Fibroblast of skin of back (primary cell): ENCODE measurements at places on chromosomes 3 and 15.

DNA sequence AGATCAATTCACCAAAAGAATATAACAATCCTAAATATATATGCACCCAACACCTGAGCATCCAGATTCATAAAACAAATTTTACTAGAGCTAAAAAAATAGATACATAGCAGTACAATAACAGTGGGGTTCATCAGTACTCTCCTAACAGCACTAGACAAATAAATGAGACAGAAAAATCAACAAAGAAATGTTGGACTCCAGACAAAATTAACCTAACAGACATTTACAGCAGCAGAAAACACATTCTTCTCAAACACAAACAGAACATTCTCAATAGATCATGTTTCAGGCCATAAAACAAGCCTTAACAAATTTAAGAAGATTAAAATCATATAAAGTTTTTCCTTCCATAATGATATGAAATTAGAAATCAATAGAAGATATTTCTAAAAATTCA is 124.8 kb upstream of the NECTIN3 start:
- peak; percentile 45 for DNase-seq

DNA sequence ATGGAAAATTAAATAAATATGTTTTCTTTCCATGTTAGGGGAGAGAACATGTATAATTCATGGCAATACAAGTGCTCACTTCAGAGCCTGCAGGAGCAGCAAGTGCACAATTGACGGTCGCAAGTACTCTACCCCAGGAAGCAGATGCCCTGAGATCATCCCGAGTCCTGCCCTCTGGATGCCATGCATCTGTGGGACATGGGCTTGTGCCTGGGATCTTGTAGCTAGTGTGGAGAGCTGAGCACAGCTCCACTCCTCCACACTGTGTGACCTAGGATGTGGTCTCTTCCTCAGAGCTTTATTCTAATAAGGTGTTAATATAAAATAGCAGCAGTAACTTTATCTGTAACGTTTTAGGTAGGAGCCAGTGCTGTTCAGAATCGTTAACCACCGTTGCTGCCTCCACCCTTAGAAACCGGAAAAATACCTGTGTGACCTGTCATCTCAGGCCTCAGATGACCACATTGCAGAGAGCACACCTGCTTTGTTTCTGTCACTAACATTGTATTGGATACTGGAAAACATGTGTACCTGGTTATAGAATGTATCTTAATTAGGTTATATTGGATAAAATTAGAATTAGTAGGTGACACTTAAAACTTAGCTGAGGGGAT is 105.0 kb upstream of the GOLGA6L6 start:
- no peak for DNase-seq

- no peak for DNase-seq
These were observed 362.2 kb downstream of the RBMS3 start for GRCh38 chr3:29643034-29643425.

- no peak for DNase-seq
These were observed 551.3 kb downstream of the NSUN3 start for GRCh38 chr3:94614192-94614591.

DNA sequence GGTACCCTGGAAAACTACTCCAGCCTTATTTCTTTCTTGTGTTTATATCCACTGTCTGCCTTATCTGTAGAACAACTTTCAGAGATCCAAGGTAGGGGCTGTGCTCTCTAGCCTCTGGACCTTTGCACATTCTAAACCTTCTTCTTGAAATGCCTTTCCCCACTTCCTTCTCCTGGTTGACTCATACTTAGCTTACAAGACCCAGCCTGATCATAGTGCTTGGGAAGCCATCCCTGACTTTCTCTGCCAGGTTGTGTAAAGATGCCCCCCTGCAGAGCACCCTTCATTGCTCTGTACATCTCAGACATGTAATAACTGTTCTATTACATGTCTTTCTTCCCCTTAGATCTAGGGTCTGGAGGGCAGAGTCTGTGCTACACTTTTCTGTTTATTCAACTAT is 50.1 kb downstream of the PPM1L start:
- DNase-seq, result no peak

GRCh38 chr3:32960404-32961170 is 9.1 kb downstream of the CCR4 start:
- DNase-seq, result no peak

DNA sequence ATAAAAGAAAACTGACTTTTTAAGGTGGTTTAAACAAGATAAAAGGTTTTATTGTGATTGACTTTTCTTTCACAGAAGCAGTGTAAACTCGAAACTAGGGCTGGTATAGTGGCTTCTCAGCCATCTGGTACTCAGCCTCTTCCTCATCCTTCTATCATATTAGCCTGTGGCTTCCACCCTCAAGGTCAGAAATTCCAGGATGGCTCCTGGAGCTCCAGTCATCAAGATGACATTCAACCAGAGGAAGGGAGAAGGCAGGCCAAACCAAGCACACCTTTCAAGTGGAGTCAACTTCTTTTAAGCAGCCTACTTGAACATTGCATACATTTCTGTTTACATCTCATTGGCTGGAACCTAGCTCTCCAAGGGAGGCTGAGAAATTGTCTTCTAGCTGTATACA is 1.3 kb upstream of the MESD start:
- DNase-seq, result no peak

DNA sequence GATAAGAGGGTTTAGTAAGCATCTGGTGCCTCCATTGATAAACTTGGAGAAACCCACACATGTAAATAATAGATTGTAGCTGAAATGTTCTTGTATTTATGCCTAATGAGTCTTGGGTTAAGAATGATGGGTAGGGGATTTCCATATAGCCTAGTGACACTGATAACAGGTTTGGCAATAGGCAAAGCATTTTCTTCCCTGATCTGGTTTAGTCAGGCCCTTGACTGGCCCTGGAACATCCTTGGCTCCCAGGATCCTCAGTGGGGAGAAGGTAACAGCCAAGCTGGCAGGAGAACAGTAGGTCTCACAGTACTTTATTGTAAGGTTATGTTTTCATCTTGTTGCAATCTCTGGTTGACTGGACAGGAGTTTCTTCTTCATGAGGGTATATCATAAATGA is 228.4 kb downstream of the DIPK2A start:
- no peak for DNase-seq

GRCh38 chr3:172181932-172182586 is 142.7 kb downstream of the FNDC3B start:
- DNase-seq, result peak; percentile 81

DNA sequence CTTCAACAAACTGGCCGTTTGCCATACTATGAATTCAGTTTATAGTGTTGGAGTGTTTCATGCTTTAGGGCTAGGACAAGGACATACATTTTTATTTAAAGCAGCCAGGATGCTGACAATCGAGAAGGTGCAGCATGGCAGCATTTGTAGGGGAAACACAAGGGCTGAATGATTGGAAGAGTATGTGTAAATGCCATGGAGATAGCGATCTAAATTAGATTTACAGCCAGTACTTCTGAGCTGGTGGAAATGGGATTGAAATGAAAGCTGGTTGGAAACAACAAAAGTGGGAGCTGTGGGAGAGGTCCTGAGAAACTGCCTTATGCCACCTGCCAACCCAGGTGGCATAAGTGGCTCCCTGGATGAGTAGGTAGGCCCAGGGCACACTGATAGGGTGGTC is 209.9 kb upstream of the MRPL3 start:
- no peak for DNase-seq

DNA sequence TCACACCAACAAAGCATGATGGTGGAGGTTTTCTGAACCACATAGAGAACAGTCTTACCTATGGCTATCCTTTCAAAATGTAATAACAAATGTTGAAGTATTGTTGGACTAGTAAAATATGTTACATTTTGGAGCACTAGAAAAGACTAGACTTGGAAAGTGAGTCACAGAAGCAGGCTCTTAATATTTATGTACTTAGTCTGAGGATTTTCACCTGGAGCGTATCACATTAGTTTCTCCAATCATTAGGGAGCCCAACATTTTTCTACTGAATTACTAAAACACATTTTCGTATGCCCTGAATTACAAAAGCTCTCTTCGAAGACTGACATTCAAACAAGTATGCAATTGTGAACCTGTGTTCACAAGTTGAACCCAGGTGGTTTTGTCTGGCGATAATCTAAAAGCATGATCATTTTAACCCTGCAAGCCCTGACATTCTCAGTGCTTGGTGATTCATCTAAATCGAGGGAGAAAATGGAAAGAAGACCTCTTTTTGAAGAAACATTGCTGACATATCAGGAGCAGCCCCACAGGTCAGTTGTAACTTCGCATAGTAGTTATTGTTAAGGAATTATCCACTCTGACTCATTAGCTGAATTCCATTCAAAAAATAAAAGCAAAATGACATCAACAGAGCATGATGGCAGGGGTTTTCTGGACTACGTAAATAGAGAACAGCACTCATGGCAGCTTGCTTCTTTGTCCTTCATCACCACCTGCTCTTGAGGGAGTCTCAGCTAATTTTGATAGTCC is 679.8 kb upstream of the NECTIN3 start:
- peak; percentile 28 for DNase-seq

GRCh38 chr3:126034481-126035361 is 49.2 kb downstream of the SLC41A3 start:
- no peak for DNase-seq

DNA sequence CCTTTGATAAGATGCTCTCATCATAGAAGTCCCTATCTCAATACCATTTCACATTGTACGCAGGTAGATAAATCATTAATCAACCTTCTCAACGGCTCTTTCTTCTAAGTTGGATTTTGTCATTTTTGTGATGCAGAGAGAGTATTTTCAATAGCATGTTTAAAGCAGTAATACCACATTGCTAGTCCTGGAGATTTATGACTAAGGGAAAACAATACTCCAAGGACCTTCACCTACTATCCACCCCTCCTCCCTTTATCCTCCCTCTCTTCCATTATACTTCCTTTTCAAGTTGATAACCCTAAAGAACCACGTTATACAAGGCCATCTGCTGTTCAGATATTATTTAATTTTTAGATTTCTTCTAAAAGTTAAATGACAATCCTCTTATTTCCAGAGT is 65.3 kb upstream of the CHMP2B start:
- DNase-seq, result no peak

GRCh38 chr3:129003578-129004112 is 2.5 kb downstream of the EFCC1 start:
- DNase-seq, result no peak

DNA sequence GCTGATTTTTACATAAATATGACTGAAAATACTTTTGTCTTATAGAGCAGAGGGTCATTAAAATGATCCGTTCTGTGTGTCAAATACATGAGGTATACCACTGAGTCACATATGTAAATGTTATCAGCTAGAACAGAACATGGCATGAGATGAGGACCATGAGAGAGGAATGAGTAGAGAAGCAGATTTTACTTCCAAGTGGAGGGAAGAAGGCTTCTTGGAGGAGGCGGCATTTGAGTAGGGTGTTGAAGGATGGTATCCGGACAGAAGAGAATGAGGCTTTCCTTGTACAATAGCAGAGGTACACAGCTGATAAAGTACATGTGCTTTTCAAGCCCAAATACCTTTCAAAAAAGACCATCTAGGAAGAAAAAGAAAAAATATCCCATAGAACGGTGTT is 4.8 kb downstream of the LIPC start:
- DNase-seq, result no peak

DNA sequence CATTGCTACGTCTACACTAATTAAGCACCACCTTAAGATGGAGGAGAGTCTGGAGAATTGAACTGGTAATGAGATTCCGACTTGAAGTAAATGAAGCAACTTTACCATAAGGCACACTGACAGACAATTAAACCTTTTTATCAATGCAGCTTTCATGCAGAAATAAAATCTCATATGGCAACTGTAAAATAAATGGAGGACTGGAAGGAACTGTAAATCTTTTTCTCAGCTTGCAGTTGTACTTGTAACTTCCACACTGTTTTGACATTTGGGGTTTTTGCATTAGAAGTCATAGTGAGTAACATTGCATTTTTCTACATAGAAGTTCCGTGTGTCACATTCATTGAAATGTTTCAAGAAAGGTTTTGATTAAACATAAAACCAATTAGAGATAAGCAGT is 705.3 kb downstream of the NLGN1 start:
- DNase-seq, result no peak

GRCh38 chr15:62365795-62366442 is 200.8 kb upstream of the C2CD4B start:
- DNase-seq, result no peak

- no peak for DNase-seq
These were observed 184.6 kb upstream of the EIF1B start for GRCh38 chr3:40124918-40125317.

GRCh38 chr15:75031848-75032247 is 8.5 kb downstream of the PPCDC start:
- DNase-seq, result peak; percentile 9
